NCI-H1694 (cell line): ENCODE measurements at places on chromosomes 1 and 21.

GRCh38 chr21:36482673-36483072, 2.8 kb upstream of the CLDN14 start:
- DNase-seq = no peak

DNA sequence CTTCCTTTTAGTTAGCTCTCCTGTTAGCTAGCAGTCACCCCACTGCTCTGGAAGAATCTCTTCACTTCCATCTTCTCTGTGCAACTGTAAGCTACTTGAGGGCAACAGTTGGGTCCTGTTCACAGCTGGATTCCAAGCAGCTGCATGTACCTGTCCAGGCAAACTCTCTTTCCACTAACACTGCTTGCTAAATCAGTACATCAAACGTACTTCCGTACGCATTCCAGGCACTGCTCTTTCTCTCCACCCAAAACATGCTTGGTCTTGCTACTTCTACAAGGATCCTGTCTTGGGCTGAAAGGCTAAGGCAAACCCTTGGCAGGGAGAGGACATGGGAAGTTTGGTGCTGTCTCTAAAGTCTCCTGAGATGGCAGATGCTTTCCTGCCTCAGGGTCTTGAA, 139.2 kb upstream of the CACNA1E start:
- DNase-seq = no peak

GRCh38 chr1:90993245-90993644, 28.6 kb downstream of the ZNF644 start:
- DNase-seq = no peak

GRCh38 chr1:81513796-81514354, 286.9 kb upstream of the ADGRL2 start:
- DNase-seq = no peak

- DNase-seq = no peak
Measured at GRCh38 chr1:17427696-17428660, 11.5 kb downstream of the RCC2 start.

- no peak for DNase-seq
Measured at GRCh38 chr1:97680894-97681293, 239.9 kb downstream of the DPYD start.

- DNase-seq = no peak
Measured at GRCh38 chr1:25472471-25472870, 41.8 kb downstream of the MACO1 start.

DNA sequence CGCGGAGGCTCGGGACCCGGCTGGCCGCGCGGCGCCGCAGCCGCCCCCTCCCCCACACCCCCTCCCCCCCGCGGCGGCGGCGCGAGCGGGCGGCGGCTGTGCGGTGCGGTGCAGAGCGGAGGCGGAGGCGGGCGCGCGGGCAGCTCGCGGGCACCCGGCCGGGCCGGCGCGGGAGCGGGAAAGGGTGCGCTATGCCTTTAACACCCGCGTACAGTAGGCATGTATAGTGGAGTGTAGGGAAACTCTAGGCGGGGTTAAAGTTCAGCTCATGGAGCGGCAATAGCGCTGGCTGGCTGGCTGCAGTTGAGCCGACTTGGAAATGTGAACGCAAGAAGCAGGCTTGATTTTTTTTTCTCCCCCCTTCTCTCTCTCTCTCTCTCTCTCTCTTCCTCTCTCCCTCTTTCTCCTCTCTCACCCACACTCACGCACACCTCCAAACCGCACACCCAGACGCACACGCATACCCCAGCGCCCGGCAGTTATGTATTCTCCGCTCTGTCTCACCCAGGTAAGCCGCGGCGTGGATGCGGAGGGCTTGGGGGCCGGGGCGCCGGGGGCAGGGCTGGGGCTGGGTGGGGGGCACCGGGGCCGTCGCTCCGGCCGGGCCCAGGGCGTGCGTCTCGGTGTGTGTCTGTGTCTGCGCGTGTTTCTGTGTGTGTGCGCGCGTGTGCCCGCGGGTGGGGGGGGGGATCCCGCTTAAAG, at the start of gene NFIA:
NFIA (plus strand) TSS at position 251 of the 702 bp plus-strand sequence.
- peak; percentile 47 for DNase-seq

GRCh38 chr1:38131024-38131585, 84.5 kb upstream of the POU3F1 start:
- DNase-seq = no peak

GRCh38 chr1:101379950-101380349, 143.1 kb downstream of the S1PR1 start:
- DNase-seq = no peak

DNA sequence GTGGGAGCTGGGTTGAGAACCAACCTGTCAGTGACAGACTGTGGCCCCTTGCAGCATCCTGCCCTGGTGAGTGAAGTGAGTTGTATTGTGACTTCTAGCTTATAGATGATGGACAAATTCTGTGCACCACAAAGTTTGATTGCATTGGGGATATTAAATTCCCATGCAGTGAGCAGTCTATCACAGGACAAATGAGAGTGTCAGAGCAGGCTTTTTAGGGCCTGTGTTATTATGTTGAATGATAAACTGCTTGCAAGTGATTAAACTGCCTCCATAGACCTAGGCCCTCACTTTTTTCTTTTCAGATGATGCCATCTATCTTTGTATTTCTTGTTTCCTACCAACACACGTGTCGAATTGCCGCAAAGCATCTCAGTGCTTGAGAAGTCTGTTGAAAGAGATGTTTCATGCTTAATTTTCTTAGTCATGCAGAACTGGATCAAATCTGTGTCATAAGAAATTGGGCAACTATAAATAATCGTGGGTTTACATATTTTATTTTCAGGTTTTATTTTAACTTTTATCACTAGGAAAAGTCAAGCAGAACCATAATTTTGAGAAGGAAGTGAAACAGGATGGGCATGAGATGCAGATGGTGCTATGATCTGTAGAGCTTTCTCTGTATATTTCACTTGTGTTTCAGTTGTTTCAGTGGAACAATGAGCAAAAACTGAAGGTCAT, 199.2 kb downstream of the S1PR1 start:
- DNase-seq = no peak

DNA sequence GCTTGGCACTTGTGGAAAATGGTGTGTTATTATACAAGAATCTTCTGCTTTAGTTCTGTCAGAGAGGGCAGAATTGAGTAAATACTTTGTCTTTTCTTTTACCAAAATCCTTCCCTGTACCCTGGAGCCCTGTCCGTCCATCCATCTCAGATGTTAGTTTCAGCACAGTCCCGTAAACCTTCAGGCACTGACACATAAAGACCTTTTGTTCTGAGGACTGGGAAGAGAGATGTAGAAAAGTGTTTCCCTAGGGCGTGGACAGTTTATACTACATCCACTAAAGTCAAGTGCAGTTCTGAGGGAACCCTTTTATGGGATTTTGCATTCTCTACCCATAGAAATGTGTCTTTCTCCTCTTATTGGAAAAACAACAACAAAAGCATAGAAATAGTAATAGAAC, 162.4 kb downstream of the PDE4B start:
- no peak for DNase-seq

- DNase-seq = no peak
Measured at GRCh38 chr1:19557609-19558051, 72.3 kb upstream of the CAPZB start.

DNA sequence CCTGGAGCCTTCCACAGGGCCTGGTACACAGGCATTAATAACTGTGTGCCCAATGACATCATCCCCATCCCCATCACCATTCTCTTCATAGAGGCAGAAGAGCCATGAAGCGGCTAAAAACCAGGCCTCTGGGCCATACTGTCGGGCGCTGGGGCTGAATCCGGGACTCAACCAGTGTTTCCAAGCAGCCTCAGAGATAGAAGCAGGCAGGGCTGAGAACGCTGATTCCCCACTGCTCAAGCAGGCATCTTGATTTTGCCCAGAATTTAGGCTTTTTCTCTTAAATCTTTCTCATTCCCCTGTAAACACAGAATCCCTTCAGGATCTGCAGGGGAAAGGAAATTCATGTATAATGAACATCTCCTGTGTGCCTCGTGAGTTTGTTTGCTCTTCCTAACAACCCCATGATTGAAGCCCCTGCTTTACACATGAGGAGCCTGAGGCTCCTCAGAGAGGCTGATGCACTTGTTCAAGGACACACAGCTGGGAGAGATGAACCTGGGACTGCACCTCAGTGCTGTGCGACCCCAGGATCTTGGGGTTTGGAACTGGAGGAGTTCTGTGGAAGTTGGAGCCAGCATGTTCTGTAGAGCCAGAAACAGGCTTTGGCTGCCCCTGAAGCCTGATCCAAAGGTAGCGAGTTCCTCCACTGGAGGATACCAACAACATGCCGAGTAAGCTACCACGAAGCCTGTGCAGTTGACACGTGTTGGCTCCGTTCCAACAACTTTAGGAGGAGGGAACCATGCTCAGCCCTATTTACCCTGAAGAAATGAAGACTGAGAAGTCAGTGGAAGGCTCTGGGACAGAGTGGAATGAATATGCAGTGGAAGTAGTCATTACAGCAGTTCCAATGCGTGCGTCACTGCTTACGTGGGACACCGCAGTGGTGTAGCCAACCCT, 55.5 kb downstream of the EDN2 start:
- DNase-seq = no peak

DNA sequence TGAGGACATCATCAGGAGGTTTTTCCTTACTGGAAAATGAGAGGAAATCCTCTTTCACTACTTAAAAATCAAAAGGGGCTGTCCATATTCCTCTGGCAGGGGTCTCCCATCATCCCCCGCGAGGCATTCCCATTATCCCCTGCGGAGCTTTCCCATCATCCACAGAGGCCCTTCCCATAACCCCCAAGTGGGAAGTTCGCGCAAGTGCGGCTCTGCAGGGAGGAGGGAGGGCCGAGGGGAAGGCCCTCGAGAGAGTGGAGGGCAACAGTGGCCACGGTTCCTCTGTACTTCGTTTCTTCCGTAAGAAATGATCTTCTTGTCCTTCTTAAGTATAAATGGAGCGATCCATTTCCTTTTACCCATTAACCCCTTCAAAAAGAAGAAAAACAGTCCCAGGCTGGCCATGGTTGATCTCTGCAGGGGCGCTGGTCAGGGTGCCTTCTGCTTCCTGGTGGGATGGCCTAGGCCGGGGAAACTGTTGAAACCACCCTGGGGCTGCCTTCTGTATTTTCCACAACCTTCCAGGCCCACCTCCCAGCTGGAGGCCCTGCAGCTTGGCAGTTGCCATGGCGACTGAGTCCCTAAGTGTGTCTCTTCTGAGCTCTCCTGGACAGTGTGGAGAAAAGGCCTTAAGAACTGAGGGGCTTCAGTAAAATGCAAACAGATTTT, 3.6 kb upstream of the RSPH1 start:
- no peak for DNase-seq

DNA sequence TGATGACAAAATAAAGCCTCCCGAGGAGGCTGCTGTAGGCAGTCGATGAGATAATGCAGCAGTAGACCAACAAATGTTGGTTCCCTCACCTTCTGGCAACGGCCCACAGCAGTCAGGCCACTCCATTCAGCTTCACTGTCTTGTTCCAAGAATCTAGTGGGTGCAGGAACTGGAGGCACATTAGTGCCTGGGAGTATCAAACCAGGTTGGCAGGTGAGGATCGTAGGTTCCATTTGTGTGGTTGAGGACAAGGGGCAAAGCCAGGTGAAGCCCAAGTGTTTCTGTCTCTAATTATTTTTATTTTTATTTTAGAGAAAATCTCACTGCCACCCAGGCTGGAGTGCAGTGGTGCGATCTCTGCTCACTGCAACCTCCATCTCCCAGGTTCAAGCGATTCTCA, 13.3 kb downstream of the FBXO2 start:
- no peak for DNase-seq

- DNase-seq = no peak
Measured at GRCh38 chr1:174158767-174159251, 511 bp upstream of the RABGAP1L start.

DNA sequence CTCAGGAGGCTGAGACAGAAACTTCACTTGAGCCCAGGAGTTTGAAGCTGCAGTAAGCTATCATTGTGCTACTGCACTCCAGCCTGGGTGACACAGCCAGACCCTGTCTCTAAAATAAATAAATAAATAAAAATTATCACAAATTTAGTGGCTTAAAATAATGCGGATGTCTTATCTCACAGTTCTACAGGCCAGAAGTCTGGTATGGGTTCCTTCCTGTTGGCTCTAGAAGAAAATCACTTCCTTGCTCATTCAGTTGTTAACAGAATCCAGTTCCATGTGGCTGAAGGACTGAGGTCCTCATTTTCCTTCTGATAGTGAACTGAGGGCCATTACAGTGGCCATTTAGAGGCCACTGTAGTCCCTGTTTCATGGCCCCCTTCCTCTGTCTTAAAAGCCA, 94.6 kb upstream of the S1PR1 start:
- DNase-seq = no peak

- no peak for DNase-seq
Measured at GRCh38 chr1:63630238-63630637, 37.0 kb downstream of the PGM1 start.

GRCh38 chr1:171646249-171646560, 6.3 kb downstream of the MYOC start:
- DNase-seq = no peak

GRCh38 chr1:106937104-106937503, 119.4 kb upstream of the PRMT6 start:
- no peak for DNase-seq

- DNase-seq = no peak
Measured at GRCh38 chr21:15289896-15290841, 225.4 kb upstream of the NRIP1 start.

GRCh38 chr1:22841142-22841541, 130.5 kb downstream of the EPHB2 start:
- DNase-seq = no peak

DNA sequence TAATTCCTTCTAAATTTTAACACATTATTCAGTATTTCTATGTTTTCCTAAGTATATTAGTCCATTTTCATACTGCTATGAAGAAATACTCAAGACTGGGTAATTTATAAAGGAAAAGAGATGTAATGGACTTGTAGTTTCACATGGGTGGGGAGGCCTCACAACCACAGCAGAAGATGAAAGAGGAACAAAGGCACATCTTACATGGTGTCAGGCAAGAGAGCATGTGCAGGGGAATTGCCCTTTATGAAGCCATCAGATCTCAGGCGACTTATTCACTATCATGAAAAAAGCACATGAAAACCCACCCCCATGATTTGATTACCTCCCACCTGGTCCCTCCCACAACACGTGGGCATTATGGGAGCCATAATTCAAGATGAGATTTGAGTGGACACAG, 15.6 kb downstream of the GBP5 start:
- no peak for DNase-seq

DNA sequence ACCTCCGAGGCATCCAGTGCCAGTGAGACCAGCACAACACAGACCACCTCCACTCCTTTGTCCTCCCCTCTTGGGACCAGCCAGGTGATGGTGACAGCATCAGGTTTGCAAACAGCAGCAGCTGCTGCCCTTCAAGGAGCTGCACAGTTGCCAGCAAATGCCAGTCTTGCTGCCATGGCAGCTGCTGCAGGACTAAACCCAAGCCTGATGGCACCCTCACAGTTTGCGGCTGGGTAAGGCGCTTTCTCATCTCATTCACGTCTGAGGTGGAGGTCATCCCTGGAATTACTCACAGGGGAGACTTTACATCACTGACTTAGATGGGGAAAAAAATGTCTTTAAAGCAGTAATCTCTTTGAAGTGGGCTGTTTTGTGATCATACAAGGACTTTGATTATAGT, 106.3 kb downstream of the CD247 start:
- DNase-seq = no peak

GRCh38 chr1:61091455-61091854, 9.1 kb downstream of the NFIA start:
- no peak for DNase-seq
